ENCODE measurements at places on chromosomes 3 and 15. TPM values are rescaled to one million over a fixed set of nuclear protein-coding genes. Genes with fewer than 3 reads are reported as not detected.

CA12 gene
- 93.6 TPM for total RNA-seq

SHF gene
- 1.4 TPM for total RNA-seq

C3orf85 gene
- not detected for total RNA-seq

SPINK8 gene
- total RNA-seq: not detected

LRRC3B gene
- not detected for total RNA-seq

GP9 gene
- not detected for total RNA-seq

All from aortic smooth muscle cell (primary cell).